Activated naive CD4-positive, alpha-beta T cell treated with anti-CD3 and anti-CD28 coated beads, Interleukin-2, amount 50 U/mL, for 16 hours (primary cell): ENCODE measurements at places on chromosomes 5 and 9.
A peak's percentile ranks its signal among the peaks of the same experiment; 100 is the strongest.

- DNase-seq = no peak
Observed at GRCh38 chr5:666816-667498, 26.2 kb downstream of the TPPP start.

DNA sequence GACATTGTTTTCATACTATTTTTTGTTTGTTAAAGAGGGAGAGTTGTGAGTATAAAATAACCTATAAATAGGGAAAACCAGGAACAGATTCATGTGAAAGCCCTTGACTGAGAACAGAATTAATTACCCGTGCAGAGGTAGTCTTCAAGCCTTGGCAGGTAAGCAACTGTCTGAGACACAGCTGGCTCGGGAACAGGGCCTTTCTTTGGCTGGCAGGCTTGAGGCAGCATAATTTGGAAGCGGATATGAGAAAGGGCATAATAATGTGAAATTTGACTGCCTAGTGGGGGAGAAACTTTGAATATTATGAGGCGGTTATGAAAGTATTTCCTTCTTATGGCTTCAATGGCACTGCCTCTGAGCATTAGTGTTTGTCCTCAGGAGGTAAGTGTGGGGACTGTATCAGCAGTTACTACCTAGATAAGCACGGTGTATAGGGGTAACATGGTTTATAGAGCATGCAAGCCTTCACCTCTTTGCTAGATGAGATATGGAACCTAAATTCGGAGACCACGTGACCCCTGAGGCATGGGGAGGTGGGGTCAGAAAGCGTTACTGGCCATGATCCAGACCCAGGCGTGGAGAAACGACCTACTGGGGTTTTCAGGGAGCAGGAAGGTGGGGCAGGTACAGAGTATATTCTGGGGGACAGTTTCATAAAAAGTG, 210.2 kb upstream of the GAS1 start:
- no peak for DNase-seq

GRCh38 chr5:52922384-52922783, 66.8 kb upstream of the ITGA2 start:
- no peak for DNase-seq

- DNase-seq = no peak
Observed at GRCh38 chr5:154575546-154576428, 97.8 kb upstream of the HAND1 start.

GRCh38 chr9:130246126-130246525, 19.4 kb upstream of the HMCN2 start:
- DNase-seq = no peak

DNA sequence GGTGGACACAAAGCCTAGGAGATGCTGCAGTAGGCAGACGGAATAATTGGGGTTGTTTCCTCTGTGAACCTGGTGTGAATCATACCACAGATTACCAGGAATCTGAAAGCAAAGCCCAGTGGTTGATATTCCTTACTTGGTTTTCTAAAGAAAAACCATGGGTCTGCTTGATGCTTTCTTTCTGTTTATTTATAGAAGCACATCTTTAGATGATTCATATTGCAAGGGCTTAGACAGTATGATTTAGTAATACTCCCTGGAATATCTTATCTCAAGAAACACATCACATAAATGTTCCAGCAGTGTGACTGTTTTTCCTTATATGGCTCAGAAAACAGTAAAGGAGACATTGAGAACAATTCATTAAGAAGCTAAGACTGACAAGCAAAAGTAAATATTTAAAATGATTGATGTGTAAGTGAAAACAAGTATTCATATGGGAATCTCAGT, 623.3 kb downstream of the RAB3C start:
- DNase-seq = no peak

GRCh38 chr5:62412549-62413329, at the start of gene IPO11:
Gene IPO11 (plus strand): TSS chr5:62412763. CDS start chr5:62437280, 24,517 bp downstream.
- DNase-seq = peak; percentile 98

DNA sequence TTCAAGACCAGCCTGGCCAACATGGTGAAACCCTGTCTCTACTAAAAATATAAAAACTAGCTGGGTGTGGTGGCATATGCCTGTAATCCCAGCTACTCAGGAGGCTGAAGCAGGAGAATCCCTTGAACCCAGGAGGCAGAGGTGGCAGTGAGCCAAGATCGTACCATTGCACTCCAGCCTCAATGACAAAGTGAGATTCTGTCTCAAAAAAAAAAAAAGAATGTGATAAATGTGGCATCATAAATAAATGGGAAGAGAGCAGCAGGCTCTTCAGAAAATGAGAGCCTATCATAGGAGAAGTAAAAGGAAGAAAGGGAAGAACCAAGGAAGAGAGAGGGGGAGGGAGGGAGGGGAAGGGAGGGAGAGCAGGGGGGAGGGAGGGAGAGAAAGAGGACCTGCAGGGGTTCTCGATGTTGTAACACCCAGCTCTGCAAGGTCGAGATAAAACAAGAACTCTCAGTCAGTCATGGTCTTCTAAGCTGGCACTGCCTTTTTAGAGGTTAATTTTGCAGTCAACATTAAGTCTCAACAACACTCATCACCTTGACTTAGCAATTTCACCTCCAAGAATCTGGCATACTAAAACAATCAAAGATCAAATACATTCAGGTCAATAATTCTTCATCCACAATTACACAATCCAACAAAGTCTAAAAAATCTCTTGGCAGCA, 68.7 kb upstream of the SIMC1 start:
- no peak for DNase-seq

- no peak for DNase-seq
Observed at GRCh38 chr5:72451741-72452505, 55.3 kb downstream of the ZNF366 start.

GRCh38 chr9:98869078-98869745, 61.7 kb downstream of the GALNT12 start:
- DNase-seq = no peak

- no peak for DNase-seq
Observed at GRCh38 chr5:72883850-72884249, 67.4 kb downstream of the TNPO1 start.

- DNase-seq = no peak
Observed at GRCh38 chr5:16934123-16934522, 2.0 kb downstream of the MYO10 start.

GRCh38 chr5:125484742-125485641, 738.6 kb upstream of the ZNF608 start:
- no peak for DNase-seq

DNA sequence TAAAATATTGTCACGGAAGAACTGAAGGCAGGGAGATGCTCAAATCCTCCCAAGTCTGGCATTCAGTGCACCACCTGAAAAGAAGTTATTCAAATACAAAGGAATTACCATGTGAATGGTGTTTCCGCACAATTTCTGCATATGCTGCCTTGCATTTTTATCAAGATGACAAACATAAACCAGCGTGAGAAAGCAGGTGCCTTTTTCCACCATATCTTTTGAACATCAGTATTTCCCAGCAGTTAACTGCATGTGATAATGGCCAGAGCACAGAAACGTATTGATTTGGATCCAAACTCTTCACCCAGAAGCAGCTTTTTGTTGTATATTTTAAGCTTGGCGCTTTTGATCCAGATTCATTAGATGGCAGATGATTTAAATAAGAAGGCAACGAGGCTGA, 808.0 kb downstream of the TLE1 start:
- DNase-seq = no peak

DNA sequence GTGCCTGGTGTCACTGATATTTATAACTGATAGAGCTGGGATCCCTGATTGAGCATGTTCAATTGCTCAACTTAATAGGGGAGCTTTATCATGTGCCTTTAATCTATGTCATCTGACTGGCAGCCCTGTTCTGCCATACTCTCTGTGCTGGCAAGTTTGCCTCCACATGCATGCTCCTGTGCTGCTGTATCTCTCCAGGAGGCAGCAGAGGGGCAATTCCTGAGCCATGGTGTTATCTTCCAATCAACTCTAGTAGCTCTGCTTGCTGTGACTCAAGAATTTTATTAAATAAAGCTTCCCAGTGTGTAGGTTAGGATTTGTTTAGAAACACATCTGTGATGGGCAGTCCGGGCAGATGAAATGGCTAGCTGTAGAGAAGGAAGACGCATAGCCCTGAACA, 642.0 kb downstream of the KIF4B start:
- no peak for DNase-seq

DNA sequence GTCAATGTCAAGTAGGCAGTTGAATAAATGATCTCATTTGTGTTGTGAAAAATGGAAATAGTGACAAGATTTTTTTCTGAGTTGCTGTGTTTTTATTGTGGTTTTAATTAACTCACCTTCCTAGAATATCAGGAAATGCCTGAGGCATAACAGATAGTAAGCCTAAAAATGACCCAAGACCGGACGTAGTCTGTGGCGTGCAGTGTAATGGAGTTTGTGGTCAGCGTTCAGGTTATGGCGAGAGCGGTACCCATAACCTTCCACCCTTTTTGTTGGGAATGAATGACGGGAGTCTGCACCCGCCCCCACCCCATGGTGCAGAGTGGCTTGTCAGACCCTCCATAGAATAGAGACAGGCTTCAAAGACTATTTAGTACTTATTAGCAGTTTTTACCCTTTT, 119.3 kb downstream of the GALNT10 start:
- no peak for DNase-seq

DNA sequence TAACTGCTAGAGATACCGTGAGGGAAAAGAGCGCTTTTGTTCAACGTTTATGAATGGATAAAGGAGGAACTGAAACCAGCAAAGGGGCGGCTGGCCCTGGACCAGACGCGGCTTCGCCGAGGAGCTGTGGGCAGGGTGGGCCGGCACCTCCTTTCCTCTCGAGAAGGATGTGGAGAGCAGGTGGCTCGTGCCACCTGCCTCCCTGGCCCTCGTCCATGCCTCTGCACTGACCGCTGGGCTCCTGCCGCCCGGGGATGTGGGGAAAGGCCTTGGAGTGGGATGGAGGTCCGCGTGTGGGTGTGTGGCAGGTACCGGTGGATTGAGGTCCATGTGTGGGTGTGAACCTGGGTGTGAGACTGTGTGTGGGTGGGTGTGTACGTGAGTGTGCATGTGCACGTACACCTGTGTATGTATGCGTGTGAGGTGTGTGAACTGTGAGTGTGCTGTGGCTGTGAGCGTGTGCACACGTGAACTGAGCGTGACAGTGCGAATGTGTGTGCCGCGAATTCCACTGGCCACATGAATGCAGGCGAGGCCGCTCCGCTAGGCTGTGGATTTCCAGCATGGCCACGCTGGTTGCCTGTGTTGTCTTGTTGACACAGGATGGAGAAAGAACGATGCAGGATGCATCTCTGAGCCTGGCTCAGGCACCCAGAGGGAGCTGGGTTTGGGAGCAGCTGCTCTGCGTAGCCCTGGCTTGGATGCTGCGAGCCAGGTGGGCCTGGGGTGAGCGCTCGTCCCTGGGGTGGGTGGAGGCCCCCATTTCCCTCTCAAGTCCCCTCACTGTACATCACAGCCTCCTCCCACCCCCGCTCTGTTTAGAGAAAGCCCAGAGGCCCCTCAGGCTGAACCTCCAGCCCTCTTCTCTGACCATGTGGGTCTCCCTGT, 4.4 kb upstream of the CEP72 start:
- no peak for DNase-seq

DNA sequence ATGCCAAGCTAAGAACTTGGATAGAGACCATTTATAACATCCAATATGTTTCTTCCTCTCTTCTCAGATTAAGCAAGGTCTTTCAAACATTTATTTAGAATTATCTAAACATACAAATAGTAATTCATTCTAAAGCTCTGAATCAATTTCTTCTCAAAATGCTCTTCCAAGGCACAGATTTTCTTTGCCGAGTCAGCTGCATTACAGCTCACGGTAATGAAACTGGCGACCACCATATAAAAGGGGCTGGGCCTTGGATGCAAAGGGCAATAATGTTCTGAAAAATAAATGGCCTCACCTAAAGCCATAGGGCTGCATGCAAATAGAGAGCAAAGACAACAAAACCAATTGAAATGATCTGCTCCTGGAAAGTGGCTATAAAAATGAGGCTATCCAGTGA, 63.8 kb downstream of the MED27 start:
- no peak for DNase-seq

GRCh38 chr9:110025551-110026170, 182.3 kb downstream of the C9orf152 start:
- no peak for DNase-seq

DNA sequence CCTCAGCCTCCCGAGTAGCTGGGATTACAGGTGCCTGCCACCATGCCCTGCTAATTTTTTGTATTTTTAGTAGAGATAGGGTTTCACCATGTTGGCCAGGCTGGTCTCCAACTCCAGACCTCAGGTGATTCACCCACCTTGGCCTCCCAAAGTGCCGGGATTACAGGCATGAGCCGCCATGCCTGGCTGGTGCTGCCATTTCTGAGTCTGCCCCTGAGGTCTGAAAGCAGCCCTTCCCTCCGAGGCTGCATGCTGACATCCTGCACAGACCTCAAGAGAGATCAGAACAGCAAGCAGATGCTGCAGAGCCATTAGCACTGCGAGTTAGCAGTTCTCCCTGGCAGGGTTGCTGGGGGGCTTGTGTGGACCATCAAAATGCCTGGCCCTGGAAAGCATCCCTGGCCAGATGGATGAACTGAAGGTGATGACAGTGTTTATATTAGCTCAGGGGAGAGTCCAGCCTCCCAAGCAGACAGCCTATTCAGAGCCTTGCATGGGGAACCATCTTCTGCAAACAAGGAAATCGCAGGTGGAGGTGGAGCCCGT, 176.5 kb upstream of the PANK3 start:
- no peak for DNase-seq

DNA sequence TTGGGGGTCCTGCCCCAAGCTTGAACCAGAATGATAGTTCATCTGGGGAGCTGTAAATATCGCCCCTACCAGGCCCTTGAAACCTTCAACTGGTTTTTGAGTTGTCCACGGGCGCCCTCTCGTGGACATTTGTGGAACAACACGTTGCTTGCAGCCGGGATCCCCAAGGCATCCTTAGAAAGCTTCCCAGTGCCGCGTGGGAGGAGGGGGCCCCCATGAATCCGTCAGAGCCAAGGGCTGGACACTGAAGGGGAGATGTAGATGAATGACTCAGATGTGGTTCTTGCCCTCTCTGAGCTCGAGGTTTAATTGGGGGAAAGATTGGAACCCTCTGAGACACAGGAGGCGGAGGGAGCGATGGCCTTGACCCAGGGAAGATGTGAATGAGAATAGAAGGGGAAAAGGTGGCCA, 31.8 kb upstream of the ORM1 start:
- DNase-seq = peak; percentile 62

GRCh38 chr5:160792732-160793529, 59.1 kb downstream of the ATP10B start:
- no peak for DNase-seq

- DNase-seq = no peak
Observed at GRCh38 chr5:157245476-157245875, 20.4 kb upstream of the CYFIP2 start.

GRCh38 chr9:128550770-128551656, 1.4 kb upstream of the SPTAN1 start:
- no peak for DNase-seq

GRCh38 chr9:65426231-65426630, 141.2 kb upstream of the FOXD4L5 start:
- no peak for DNase-seq
